Ovary (tissue), 10 donors: ENCODE measurements at places on chromosomes 5 and 9. TPM values are rescaled to one million over a fixed set of nuclear protein-coding genes. Genes with fewer than 3 reads are reported as not detected.
A peak's percentile ranks its signal among the peaks of the same experiment; 100 is the strongest.

DNA sequence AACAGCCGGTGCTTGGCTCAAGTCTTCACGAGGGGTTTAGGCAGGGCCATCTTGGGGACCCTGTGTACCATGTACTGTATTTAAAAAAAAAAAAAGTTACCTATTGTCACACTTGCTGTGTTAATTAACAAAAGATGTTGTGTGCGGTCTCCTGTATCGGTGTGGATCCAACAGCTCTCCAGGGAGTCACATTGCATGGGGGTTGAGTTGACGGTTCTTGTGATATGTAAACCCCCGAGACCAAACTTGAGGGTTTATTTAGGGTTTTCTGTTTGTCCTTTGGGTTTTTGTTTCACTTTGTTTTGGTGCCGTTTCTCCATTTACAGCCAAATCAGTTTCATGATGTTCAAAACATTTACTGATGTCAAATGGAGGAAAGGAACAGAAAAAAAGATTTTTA lies 22.2 kb downstream of the AMBP start:
- H3K36me3 ChIP-seq: no peaks in the 10 kb centered on the region
- H3K4me1 ChIP-seq: peaks cover 15% of the 10 kb centered on the region
- peak overlapping the region; percentile 30 for H3K27ac ChIP-seq
- DNase-seq: no peak

Gene EGFLAM
- 20.8 TPM for total RNA-seq

GRCh38 chr5:142506046-142506445 lies 179.8 kb downstream of the FGF1 start:
- no peaks in the 10 kb centered on the region for H3K36me3 ChIP-seq
- H3K27ac ChIP-seq: no peak overlapping the region
- no peak for DNase-seq
- no peaks in the 10 kb centered on the region for H3K4me1 ChIP-seq

DNA sequence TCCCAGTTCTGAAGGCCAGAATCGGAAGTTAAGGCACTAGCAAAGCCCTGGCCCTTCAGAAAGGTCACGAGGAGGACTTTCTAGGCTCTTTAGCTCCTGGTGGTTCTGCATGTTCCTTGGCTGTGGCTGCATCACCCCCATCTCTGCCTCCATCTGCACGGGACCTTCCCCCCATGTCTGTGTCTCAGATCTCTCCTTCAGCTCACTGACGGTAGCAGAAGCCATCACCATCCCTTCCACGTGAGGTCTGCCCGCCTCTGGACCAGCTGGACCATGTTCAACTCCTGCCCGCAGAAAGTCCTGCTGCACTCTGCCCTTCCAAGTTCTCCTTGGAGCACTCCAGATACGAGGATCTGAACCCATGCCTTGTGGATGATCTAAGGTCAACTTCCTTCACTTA lies 242.9 kb upstream of the IRX1 start:
- H3K4me1 ChIP-seq: no peaks in the 10 kb centered on the region
- no peak for DNase-seq
- no peaks in the 10 kb centered on the region for H3K36me3 ChIP-seq
- no peak overlapping the region for H3K27ac ChIP-seq
- H3K27me3 ChIP-seq: no peaks in the 10 kb centered on the region
- H3K4me3 ChIP-seq: no peak overlapping the region

Gene TAF1L
- total RNA-seq: 0.05 TPM

Gene PCDHA11
- total RNA-seq: 0.35 TPM

Gene CNTFR
- total RNA-seq: 2.4 TPM

DNA sequence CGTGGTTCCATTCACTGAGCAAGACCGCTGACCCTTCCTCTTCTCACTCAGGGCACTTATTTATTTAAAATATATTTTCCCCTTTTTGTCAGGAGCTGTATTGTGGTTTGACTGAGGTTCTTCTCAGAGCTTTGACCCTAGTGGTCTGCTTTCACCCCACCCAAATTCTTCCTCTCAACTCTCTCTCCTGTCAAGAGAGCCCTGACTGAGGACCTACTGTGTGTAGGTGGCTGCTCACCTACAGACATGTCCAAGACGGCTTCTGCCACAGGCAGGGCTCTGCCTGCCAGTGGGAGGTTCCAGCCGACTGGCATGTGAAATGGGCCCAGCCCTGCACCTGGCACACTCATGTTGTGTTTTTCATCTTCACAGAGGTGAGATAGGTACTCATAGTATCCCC lies 5.2 kb downstream of the DCANP1 start:
- H3K27me3 ChIP-seq: no peaks in the 10 kb centered on the region
- H3K36me3 ChIP-seq: no peaks in the 10 kb centered on the region
- no peak overlapping the region for H3K27ac ChIP-seq
- H3K4me3 ChIP-seq: no peak overlapping the region
- DNase-seq: no peak
- no peaks in the 10 kb centered on the region for H3K4me1 ChIP-seq

DNA sequence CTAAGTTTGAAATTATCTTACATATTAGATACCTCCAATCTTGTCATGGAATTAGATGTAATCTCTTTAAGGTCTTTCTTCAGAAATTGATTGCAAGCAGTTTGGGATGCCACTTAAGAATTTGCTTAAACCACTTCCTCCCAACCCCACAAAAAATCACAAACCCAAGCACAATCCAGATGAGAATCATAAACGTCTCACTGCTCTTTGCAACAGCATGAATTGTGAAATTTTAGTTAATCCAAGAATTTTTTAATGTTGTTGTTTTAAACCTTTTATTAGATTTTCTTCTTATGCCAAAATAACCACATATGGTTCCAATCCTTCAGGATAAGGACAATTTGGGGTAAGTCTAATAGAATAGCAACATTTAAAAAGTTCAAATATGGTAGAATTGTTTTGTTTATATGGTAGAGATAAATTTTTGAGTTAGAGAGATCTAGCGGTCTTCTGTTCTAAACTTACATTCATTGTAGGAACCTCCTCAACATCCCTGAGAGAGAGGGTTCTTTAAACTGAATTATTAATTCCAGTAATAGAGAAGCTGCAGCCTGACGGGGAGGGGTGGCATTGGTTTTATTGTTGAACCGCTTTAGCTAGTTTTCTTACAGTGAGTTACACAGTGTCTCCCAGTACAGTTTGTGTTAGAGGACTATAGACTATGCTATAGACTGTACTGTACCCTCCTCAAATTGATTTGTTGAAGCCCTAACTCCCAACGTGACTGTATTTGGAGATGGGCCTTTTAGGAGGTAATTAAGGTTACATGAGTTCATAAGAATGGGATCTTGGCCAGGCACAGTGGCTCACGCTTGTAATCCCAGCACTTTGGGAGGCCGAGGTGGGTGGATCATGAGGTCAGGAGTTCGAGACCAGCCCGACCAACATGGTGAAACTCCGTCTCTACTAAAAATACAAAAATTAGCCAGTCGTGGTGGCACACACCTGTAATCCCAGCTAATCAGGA lies 24.8 kb upstream of the IL6ST start:
- no peak overlapping the region for H3K27ac ChIP-seq
- DNase-seq: no peak
- H3K36me3 ChIP-seq: no peaks in the 10 kb centered on the region
- no peaks in the 10 kb centered on the region for H3K4me1 ChIP-seq

- no peak overlapping the region for H3K4me3 ChIP-seq
- DNase-seq: no peak
- H3K27ac ChIP-seq: no peak overlapping the region
- H3K4me1 ChIP-seq: no peaks in the 10 kb centered on the region
- H3K27me3 ChIP-seq: no peaks in the 10 kb centered on the region
- no peaks in the 10 kb centered on the region for H3K36me3 ChIP-seq
Observed at GRCh38 chr5:41967401-41967800, 42.3 kb downstream of the FBXO4 start.

DNA sequence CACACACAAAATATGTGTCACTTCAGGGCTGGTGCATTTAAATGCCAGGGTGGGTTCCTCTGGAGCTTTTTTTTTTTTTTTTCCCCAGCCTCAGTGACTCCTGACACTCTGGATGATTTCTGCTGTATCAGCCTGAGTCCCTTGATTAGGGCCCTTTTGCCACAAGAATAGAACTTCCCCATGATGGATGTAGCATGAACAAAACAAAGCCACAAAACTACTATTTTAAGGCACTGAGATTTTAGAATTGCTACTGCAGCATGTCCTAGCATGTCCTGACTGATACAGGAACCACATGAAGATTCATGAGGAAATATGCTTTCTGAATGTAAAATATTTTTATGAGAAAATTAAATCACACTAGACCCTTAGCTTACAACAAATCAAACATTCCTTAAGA lies 13.9 kb upstream of the ADGRD2 start:
- no peaks in the 10 kb centered on the region for H3K27me3 ChIP-seq
- H3K36me3 ChIP-seq: no peaks in the 10 kb centered on the region
- DNase-seq: no peak

DNA sequence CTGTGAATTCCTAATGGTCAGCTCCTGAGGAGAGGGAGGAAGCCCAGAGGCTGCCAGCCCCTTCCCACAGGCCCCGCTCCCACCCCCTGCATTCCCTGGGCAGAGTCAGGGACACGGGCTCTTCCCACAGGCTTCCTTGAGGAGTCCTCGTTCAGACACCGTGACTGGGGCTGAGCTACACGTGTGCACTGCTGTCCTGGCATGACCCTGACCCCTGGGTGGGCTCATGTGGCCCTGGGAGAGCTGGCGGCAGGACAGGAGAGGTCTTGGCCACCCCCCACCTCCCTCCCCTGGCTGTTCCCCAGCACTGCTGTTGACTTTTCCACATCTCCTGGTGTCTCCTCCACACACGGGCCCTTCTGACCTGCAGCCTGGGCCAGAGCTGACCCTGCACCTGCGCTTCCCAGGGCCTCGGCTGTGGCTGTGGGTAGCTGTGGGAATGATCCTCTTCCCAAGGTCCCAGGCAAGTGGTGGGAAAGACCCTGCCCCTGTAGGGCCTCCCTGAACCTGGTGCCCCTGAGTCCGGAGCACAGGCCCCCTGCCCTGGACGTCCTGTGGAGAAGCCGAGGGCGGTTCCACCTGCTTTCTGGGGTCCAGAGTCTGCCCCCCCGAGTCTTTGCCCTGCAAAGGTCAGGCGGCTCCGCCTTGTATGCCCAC lies 56.5 kb upstream of the NKD2 start:
- no peak overlapping the region for H3K27ac ChIP-seq
- H3K27me3 ChIP-seq: no peaks in the 10 kb centered on the region
- H3K36me3 ChIP-seq: no peaks in the 10 kb centered on the region

- DNase-seq: peak; percentile 47
- peaks cover 6% of the 10 kb centered on the region for H3K4me1 ChIP-seq
- no peak overlapping the region for H3K27ac ChIP-seq
- no peak overlapping the region for H3K4me3 ChIP-seq
Observed at GRCh38 chr5:169161022-169161680, 139.8 kb downstream of the SLIT3 start.

Gene GRIN3A
- 0.15 TPM for total RNA-seq

GRCh38 chr5:107270561-107270960 lies 400.2 kb downstream of the EFNA5 start:
- H3K36me3 ChIP-seq: no peaks in the 10 kb centered on the region
- H3K4me1 ChIP-seq: peaks cover 2% of the 10 kb centered on the region
- no peak overlapping the region for H3K4me3 ChIP-seq
- H3K27ac ChIP-seq: no peak overlapping the region

GRCh38 chr5:107341376-107342084 lies 329.2 kb downstream of the EFNA5 start:
- DNase-seq: no peak
- H3K4me1 ChIP-seq: peaks cover 1% of the 10 kb centered on the region
- no peaks in the 10 kb centered on the region for H3K36me3 ChIP-seq
- no peaks in the 10 kb centered on the region for H3K27me3 ChIP-seq
- no peak overlapping the region for H3K4me3 ChIP-seq
- no peak overlapping the region for H3K27ac ChIP-seq

DNA sequence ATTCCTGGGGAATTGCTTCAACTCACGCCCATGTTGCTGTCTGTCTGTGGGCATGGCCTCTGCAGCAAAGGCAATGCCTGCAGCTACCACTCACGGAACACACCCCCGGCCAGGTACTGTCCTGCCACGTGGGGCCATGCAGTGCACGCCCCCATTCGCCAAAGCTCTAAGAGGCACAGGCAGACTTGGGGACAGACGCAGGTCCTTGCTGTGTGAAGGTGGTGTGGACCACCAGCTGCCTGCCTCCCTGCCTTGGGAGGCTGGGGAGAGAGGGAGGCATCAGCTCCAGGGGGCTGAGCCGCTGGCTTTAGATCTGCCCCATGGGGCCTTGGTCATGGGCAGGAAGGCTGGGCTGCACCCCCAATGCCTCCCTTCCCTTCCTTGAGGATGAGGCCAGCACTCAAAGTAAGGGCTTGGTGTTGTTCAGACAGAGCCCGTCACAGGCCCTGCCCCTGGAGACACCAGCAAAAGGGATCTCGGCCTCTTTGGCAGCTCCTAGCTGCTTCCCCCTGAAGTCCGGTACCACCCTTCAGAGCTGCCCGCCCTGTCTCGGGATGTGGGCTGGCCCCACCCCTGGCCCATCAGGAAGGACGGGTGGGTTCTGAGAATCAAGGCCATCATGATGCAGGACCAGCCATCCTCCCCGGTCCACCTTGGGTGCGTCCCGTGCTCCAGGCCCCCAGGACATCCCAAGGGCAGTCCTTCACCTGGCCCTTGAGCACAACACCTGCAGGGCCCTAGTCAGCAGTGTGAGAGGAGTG lies 2.3 kb downstream of the GRIN1 start:
- peaks cover 8% of the 10 kb centered on the region for H3K4me1 ChIP-seq
- peaks cover 3% of the 10 kb centered on the region for H3K27me3 ChIP-seq
- H3K36me3 ChIP-seq: no peaks in the 10 kb centered on the region
- DNase-seq: no peak

- H3K4me1 ChIP-seq: no peaks in the 10 kb centered on the region
- no peak overlapping the region for H3K4me3 ChIP-seq
- H3K27me3 ChIP-seq: no peaks in the 10 kb centered on the region
Observed at GRCh38 chr5:95449460-95449859, 58.3 kb downstream of the FAM81B start.

Gene PTGES
- 1.6 TPM for total RNA-seq

- H3K27ac ChIP-seq: no peak overlapping the region
- H3K4me1 ChIP-seq: peaks cover 2% of the 10 kb centered on the region
- DNase-seq: no peak
- no peaks in the 10 kb centered on the region for H3K36me3 ChIP-seq
- H3K27me3 ChIP-seq: no peaks in the 10 kb centered on the region
- no peak overlapping the region for H3K4me3 ChIP-seq
Observed at GRCh38 chr9:76399856-76400255, 5.6 kb upstream of the RFK start.

DNA sequence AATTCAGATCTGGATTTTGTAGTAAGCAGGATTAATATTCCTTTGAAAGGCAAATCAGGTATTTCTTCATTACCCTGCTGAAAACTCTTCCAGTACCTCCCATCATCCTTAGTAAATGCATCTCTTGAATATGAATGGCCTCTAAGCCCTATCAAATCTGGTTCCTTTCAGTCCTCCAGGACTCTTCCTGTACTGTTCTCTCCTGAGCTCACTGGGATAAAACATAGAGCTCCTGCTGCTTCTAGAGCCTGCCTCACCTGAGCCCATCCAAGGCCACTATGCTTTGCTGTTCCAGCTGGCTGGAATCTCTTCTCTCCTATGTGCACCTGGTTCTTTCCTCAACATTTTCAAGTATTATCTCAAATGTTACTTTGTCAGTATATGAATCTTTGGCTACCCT lies 803.3 kb upstream of the CTNND2 start:
- no peak overlapping the region for H3K27ac ChIP-seq
- no peak overlapping the region for H3K4me3 ChIP-seq
- DNase-seq: no peak
- no peaks in the 10 kb centered on the region for H3K4me1 ChIP-seq
- H3K27me3 ChIP-seq: no peaks in the 10 kb centered on the region

DNA sequence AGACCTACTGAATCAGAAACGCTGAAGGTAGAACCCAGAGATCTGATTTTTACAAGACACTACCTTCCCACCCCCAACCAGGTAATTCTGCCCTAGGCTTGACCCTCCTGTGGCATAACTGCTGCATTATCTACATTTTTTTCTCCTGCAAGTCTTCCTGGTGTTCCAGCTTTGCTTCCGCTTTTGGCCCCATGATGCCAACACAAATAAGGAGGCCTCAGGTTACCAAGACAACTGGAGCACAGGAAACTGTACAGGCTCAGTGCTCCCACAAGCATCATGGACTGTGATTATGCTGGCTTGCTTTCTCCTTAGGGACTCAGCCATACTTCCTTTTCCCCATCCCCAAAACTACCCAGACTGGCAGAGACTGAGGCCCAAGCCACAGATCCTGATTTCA lies 6.6 kb upstream of the MSMP start:
- DNase-seq: no peak
- no peak overlapping the region for H3K27ac ChIP-seq
